ENCODE measurements at places on chromosomes 11 and 22. TPM values are rescaled to one million over a fixed set of nuclear protein-coding genes. Genes with fewer than 3 reads are reported as not detected.

MS4A15 gene
- not detected for total RNA-seq

RIBC2 gene
- total RNA-seq = 0.56 TPM

TMEM132A gene
- total RNA-seq = 16.3 TPM

SHANK3 gene
- 1.3 TPM for total RNA-seq

MS4A3 gene
- not detected for total RNA-seq

SMCO4 gene
- 11.4 TPM for total RNA-seq

STIP1 gene
- 254 TPM for total RNA-seq

TBX1 gene
- 16.5 TPM for total RNA-seq

OR8G1 gene
- total RNA-seq = not detected

VSIG10L2 gene
- total RNA-seq = not detected

DKK3 gene
- 228 TPM for total RNA-seq

GGTLC2 gene
- total RNA-seq = not detected

SLC22A6 gene
- total RNA-seq = not detected

CABP7 gene
- total RNA-seq = not detected

MCHR1 gene
- not detected for total RNA-seq

KIRREL3 gene
- total RNA-seq = 11.7 TPM

SCGB1D2 gene
- not detected for total RNA-seq

FOSL1 gene
- 37.3 TPM for total RNA-seq

PEX16 gene
- 20.5 TPM for total RNA-seq

APBB1 gene
- total RNA-seq = 7.2 TPM

PATZ1 gene
- 14.6 TPM for total RNA-seq

TEAD1 gene
- 17.5 TPM for total RNA-seq

MS4A4A gene
- not detected for total RNA-seq

ACCSL gene
- total RNA-seq = not detected

TSKU gene
- total RNA-seq = 8.2 TPM

C11orf86 gene
- total RNA-seq = not detected

ISX gene
- total RNA-seq = not detected

CSTF3 gene
- total RNA-seq = 21.0 TPM

ALDH3B1 gene
- 7.5 TPM for total RNA-seq

KIAA1671 gene
- 7.5 TPM for total RNA-seq

FAM89B gene
- total RNA-seq = 45.5 TPM

FSHB gene
- total RNA-seq = not detected

HTR3B gene
- not detected for total RNA-seq

MRGPRG gene
- total RNA-seq = not detected

SEPTIN3 gene
- 0.43 TPM for total RNA-seq

CCDC157 gene
- total RNA-seq = 1.0 TPM

OR4D5 gene
- not detected for total RNA-seq

GRM5 gene
- not detected for total RNA-seq

PLEKHB1 gene
- not detected for total RNA-seq

SMTNL1 gene
- total RNA-seq = not detected

USH1C gene
- not detected for total RNA-seq

CARNS1 gene
- not detected for total RNA-seq

BLID gene
- not detected for total RNA-seq

UPK2 gene
- total RNA-seq = not detected

LRRC56 gene
- 0.63 TPM for total RNA-seq

MUC6 gene
- total RNA-seq = not detected

PYGM gene
- total RNA-seq = not detected

XRRA1 gene
- 1.1 TPM for total RNA-seq

RAG2 gene
- total RNA-seq = not detected

OR5P2 gene
- not detected for total RNA-seq

BBOX1 gene
- total RNA-seq = not detected

PRAME gene
- total RNA-seq = 113 TPM

CENPM gene
- 60.6 TPM for total RNA-seq

CHRM1 gene
- total RNA-seq = 1.3 TPM

HBG2 gene
- total RNA-seq = not detected

BTG4 gene
- not detected for total RNA-seq

KCNJ4 gene
- not detected for total RNA-seq

All from MG63 (cell line).